ENCODE measurements at places on chromosomes 4 and X.

- no peak for DNase-seq
Measured at GRCh38 chr4:107283587-107284559, 247.8 kb upstream of the DKK2 start.

GRCh38 chr4:27666943-27667342 lies 806.3 kb downstream of the STIM2 start:
- no peak for DNase-seq

- no peak for DNase-seq
Measured at GRCh38 chrX:153226344-153227185, 47.5 kb downstream of the MAGEA1 start.

GRCh38 chrX:139078761-139079280 lies 367.3 kb upstream of the FGF13 start:
- DNase-seq = no peak

DNA sequence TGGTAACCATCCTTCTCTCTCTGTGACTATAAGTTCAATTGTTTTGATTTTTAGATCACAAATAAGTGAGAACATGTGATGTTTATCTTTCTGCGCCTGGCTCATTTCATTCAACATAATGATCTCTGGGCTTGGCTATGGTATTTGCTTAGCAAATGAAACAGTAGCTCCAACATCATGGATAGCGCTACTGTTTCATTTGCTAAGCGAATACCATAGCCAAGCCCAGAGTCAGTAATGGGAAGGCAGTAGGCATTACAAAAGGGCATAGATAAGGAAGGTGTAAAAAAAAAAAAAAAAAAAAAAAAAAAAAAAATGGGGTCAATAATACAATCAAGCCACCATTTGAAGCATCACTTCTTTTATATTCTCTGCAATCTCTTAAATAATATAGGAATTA lies 469.0 kb upstream of the ATOH1 start:
- DNase-seq = no peak

- DNase-seq = no peak
Measured at GRCh38 chrX:155889328-155889727, 8.2 kb downstream of the VAMP7 start.

DNA sequence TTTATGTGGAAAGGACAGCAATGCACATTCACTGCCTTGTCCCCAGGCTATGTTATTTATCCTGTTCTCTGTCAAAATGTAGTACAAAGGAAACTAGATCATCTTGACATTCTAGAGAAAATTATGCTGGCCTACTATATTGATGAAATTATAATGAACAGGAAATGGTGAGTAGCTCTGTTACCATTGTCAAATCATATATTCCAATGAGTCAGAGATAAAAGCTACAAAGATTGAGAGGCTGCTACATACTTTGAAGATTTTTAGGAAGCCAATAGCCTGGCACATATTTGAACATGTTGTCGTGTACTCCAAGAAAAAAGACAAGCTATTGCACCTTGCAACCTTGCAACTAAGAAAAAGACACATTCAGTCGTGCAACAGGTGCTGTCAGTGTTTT lies 52.7 kb upstream of the TET2 start:
- no peak for DNase-seq

DNA sequence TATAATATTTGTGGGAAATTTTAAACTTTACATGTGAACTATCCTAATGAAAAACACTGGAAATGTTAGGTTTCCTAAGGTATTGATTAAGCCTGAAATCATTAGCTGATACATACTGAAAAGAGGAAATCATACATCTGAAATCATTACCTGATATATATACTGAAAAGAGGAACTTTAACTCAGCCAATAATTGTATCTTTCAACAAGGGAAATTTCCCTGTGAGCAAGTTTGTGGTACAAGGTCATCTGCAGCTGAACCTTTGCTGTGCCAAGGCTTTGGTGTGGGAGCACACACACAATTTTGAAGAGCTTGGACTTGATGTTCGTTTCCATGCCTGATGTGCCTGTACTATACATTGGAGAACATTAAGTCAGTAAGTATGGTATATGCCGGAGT lies 131.9 kb upstream of the USP9X start:
- DNase-seq = no peak

- no peak for DNase-seq
Measured at GRCh38 chr4:139934708-139935195, 219.2 kb downstream of the MAML3 start.
